Left colon (tissue), 2 donors: ENCODE measurements at places on chromosomes 11 and 22.

- no peak for DNase-seq
These were observed 204.2 kb upstream of the ISX start for GRCh38 chr22:34861787-34862186.

- no peak for DNase-seq
These were observed 3.9 kb downstream of the GATD1 start for GRCh38 chr11:773425-773824.

- DNase-seq, result peak; percentile 96
These were observed 5.2 kb downstream of the SBF1 start for GRCh38 chr22:50469377-50470305.

GRCh38 chr11:36341915-36342314 is 45.8 kb downstream of the PRR5L start:
- no peak for DNase-seq
